Stimulated activated CD8-positive, alpha-beta memory T cell treated with anti-CD3 and anti-CD28 coated beads, Interleukin-15, amount 100 ng/mL, for 1 hour (primary cell): ENCODE measurements at places on chromosomes 7 and 10.

DNA sequence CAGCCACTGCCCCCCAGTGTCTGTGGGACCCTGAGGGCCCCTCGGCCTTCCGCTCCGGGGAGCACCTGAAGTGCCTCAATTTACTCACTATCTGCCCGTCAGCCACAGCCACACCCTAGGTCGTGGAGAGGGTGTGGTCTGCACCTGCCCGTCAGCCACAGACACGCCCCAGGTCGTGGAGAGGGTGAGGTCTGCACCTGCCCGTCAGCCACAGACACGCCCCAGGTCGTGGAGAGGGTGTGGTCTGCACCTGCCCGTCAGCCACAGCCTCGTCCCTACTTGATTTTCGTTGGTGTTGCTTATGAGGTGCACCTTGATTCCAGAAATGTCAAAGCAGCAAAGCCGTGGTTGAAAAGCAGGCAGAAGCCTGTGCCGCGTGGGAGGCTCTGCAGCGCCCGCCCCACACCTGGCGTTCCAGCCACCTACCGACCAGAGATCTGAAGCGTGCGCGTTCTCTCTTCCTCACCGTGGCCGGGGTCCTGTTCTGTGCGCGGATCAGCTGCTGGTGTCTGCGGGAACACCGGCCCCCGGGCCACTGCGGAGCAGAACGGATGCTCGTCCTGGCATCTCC lies 101.6 kb downstream of the DYNC2I1 start:
- no peak for DNase-seq

DNA sequence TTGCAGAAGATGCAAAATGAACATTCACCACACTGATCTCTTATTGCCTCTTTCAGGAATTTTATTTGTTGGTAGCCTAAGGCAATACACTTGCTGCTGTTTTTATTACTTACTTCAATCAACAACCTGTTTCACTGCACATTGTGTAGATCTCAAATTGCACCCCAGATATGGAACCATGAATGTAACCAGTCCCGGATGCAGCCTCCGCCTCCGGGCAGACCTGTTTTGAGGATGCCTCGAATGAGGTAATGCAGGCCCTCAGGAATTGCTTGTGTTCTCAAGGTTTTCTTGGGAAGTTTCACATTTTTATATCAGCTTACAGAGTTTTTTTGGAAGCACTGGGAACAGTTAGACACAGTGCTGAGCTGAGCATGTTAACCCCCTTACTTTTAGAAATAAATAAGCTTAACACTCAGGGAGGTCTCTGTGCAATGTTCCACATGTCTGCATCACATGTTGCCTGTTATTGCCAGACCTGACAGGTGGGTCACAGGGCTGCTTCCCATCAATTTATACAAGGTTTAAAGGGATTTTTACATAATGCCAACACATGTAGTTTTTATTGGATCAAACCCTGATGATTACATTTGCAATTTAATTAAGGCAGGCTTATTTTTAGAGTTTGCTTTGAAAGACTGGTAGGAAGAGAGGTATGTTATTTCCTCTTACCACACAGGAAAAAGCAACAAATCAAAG lies 193.1 kb upstream of the POM121L12 start:
- no peak for DNase-seq

DNA sequence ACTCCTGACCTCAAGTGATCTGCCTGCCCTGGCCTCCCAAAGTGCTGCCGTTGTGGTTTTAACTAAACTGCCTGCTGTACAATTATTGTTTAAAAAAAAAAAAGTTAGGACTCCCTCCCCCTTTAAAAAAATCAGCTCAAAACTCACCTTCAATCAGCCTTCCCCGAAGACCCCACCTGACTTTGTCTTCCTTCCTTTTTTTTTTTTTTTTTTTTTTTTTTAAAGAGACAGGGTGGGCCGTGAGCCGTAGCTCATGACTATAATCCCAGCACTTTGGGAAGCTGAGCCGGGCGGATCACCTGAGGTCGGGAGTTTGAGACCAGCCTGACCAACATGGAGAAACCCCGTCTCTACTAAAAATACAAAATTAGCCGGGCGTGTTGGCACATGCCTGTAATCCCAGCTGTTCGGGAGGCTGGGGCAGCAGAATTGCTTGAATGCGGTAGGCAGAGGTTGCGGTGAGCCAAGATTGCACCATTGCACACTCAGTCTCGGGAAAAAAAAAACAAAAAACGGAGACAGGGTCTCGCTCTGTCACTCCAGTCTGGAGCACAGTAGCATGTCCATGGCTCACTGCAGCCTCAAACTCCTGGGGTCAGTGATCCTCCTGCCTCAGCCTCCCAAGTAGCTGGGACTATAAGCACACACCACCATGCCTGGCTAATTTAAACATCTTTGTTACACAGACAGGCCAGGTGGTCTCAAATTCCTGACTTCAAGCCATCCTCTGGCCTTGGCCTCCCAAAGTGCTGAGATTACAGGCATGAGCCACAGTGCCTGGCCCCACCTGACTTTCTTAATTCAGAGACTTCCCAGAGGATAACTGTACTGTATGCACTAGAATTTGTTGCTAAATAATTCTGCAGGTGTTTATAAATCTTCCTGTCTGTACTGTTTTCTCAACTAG lies 3.2 kb downstream of the FIS1 start:
- no peak for DNase-seq

- no peak for DNase-seq
Measured at GRCh38 chr10:103667356-103667755, 173.9 kb downstream of the NEURL1 start.

- no peak for DNase-seq
Measured at GRCh38 chr7:113763226-113763625, 155.6 kb downstream of the PPP1R3A start.

GRCh38 chr10:61822781-61823230 lies 78.7 kb upstream of the ARID5B start:
- no peak for DNase-seq

GRCh38 chr10:93916257-93917063 lies 22.7 kb downstream of the SLC35G1 start:
- no peak for DNase-seq

DNA sequence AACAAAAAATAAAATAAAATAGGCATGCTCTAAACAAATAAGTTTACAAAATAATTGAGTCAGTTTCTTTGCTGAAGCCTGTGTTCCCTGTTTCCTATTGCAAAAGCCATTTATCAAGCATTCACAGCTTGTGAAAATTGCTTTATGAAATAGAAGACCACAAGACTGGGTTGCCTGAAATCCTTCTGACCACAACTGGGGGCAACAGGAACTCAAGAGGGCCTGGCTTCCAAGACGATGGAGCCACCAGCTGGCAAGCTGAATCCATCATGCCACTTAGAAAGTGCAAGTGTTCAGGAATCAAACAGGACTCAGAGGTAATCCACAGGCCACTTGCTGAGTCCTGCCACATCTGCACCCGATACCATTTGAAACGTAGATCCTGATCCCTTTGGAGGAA lies 752 bp upstream of the ABCA13 start:
- no peak for DNase-seq

GRCh38 chr7:34371922-34372321 lies 286.1 kb upstream of the NPSR1 start:
- DNase-seq: no peak

DNA sequence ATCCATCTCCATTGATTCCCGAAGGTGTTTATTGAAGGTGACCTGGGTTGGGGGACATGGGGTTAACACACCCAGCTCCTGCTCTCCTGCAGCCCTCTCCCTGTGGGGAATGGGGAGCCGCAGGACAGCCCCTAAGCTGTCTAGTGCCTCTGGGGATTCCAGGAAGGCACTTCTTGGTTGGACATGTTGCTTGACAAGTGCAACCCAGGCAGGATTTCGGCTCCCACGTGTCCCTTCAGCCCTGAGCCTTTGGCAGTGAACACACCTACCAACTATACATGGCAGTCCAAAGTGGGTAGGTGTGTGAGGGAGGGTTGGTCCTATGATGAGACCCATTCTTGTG lies 43.9 kb downstream of the DOCK1 start:
- no peak for DNase-seq

DNA sequence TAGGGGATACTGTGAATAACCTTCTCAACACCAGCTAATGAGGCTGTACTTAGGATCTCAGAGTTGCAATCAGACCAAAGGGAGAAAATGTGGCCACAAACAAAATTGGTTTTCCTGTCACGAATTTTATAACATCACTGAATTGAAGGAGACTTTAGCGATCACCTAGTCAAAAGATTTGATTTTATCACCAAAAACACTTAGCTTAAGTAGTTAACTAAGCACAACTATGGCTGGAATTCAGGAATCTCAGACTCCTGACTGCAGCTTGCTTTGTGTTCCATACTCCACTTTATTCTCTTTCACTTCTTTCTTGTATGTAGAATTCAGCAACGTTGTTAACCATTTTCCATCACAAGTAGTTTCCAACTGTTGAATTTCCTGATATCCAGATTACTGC lies 152.0 kb downstream of the SLC16A9 start:
- no peak for DNase-seq

DNA sequence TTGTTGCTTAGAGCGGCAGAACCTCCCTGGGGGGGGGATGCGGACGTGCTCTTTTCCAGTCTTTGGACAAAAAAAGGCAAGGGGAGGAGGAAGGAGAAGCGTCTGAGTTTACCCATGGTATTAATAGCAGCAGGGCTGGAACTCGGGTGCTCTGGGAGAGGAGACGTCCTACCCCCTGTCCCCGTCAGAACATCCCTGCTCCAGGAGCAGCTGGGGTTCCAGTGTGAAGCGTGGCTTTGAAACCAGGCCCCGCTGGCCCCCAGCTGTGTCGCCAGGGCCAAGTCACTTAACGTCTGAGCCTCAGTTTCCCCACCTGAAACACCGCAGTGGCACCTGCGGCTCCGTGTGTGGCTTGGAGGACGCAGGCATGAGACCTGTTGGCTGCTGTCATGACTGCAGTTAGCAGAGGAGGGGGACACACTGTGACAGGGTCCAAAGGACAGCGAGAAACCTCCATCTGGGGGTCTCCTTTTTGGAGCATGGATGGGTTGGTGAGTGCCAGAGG lies 1.4 kb downstream of the AMZ1 start:
- DNase-seq: no peak

- no peak for DNase-seq
Measured at GRCh38 chr10:97280783-97281182, 11.7 kb downstream of the ARHGAP19 start.

- no peak for DNase-seq
Measured at GRCh38 chr7:40470091-40470592, 335.3 kb downstream of the SUGCT start.

GRCh38 chr7:43542716-43543115 lies 40.2 kb upstream of the STK17A start:
- DNase-seq: no peak

DNA sequence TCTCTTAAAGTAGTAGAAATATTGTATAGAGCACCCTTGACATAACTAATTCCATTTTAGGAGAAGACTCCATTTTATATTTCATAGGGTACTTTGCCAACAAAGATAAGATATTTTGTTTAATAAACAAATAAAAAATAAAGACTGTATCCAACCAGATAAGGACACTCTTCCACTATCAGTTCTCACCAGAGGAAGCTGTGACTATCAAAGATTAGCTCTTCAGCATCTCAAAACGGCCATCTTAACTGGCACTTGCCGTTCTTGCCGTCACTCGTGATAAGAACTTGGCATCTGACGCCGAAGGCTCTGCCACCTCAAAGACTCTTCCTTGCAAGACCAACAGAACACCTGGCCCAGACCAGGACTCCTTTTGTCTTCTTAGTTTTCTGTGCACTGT lies 26.3 kb upstream of the AKR1B1 start:
- DNase-seq: no peak

GRCh38 chr7:93862651-93863050 lies 27.9 kb downstream of the TFPI2 start:
- DNase-seq: no peak

- no peak for DNase-seq
Measured at GRCh38 chr7:115319541-115319940, 397.6 kb downstream of the MDFIC start.

DNA sequence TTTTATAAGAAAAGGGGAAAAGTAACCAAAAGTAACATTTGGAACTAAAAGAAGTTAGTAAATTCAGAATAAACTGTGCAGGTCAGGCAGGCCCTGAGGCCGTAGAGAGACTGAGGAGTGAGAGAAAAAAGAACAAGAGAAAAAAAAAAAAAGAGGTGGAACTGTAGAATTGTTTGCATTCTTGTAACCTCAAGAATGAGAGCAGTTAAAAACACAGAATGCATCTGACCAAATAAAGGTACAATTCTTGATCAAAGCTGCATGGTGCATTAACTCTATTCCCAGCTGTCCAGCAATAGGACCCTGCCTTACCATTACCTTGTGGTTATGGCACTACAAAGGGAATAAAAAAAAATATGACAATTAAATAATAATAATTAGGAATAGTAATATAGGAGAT lies 170.1 kb upstream of the SEMA3A start:
- no peak for DNase-seq

DNA sequence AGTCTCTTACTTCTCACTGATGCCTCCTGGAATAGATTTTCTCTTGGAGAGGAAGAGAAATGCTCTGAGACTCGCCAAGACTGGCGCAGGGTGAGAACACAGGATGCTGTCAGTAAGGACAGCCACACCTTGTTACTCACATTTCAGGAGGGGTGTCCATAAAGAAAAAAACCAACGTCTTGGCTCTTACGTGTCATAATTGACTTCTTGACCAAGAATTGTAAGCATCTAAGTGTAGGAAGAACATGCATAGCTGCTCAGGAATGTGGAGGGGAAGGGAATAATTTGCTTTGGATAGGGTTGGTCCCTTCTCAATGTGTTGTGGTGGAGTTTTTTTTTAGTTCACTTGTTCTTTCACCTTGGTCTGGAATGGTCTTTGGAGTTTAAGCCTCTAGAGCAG lies 43.8 kb upstream of the ZNF438 start:
- DNase-seq: no peak
